Muscle of leg (tissue), 16 donors: ENCODE measurements at places on chromosomes 7 and 10. TPM values are rescaled to one million over a fixed set of nuclear protein-coding genes. Genes with fewer than 3 reads are reported as not detected.
A peak's percentile ranks its signal among the peaks of the same experiment; 100 is the strongest.

- H3K4me3 ChIP-seq, result no peak overlapping the region
- H3K36me3 ChIP-seq, result no peaks in the 10 kb centered on the region
- DNase-seq, result no peak
- no peaks in the 10 kb centered on the region for H3K4me1 ChIP-seq
- H3K27ac ChIP-seq, result no peak overlapping the region
- no peaks in the 10 kb centered on the region for H3K27me3 ChIP-seq
These were observed 676.3 kb downstream of the SDK1 start for GRCh38 chr7:3977391-3977790.

Gene FRA10AC1
- total RNA-seq, result 11.8 TPM

Gene SUN3
- total RNA-seq, result not detected

GRCh38 chr10:1196656-1197055 lies 140.5 kb downstream of the WDR37 start:
- no peak for DNase-seq
- no peak overlapping the region for H3K27ac ChIP-seq
- no peaks in the 10 kb centered on the region for H3K4me1 ChIP-seq
- peaks cover 9% of the 10 kb centered on the region for H3K27me3 ChIP-seq

Gene DGKI
- total RNA-seq, result 1.4 TPM

- no peak overlapping the region for H3K4me3 ChIP-seq
- H3K27ac ChIP-seq, result no peak overlapping the region
- no peak for DNase-seq
- peaks cover 2% of the 10 kb centered on the region for H3K27me3 ChIP-seq
- peaks cover 21% of the 10 kb centered on the region for H3K36me3 ChIP-seq
These were observed 4.3 kb downstream of the LRRC20 start for GRCh38 chr10:70378122-70378521.

- peaks cover 6% of the 10 kb centered on the region for H3K27me3 ChIP-seq
- H3K4me1 ChIP-seq, result peaks cover 32% of the 10 kb centered on the region
- DNase-seq, result no peak
- H3K36me3 ChIP-seq, result no peaks in the 10 kb centered on the region
- no peak overlapping the region for H3K4me3 ChIP-seq
- no peak overlapping the region for H3K27ac ChIP-seq
These were observed 26.9 kb upstream of the PITRM1 start for GRCh38 chr10:3199488-3199887.

DNA sequence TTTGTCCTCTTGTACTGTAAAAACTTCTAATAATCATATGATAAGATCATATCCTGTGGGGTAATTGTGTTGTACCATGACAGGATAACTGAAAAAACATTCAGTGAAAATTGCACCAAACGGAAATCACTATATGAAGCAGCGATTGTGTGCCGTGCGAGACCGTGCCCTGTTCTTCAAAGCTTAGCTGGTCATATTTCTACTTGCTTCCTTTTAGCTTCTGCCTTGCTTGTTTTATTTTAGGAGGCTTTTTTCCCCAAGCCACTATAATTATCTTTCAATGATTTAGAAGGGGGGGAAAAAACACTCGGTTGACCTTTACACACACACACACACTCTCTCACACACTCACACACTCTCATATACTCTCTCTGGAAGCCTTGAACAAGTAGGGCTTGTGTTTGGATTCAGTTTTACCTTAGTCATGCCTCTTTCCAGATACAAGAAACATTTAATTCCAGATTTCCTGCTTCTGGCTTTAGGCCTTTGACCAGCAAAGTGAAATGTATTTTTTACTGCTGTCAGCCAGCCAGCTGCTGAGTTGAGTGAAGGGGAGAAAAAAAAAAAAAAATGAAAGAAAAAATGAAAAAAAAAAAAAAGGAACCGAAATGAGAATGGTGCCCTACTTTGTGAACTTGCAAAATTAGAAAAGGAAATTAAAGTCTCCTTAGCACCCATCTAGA lies 181.4 kb downstream of the ARID5B start:
- peaks cover 31% of the 10 kb centered on the region for H3K4me1 ChIP-seq
- DNase-seq, result peak; percentile 93
- peaks cover 24% of the 10 kb centered on the region for H3K36me3 ChIP-seq
- H3K27me3 ChIP-seq, result no peaks in the 10 kb centered on the region
- H3K27ac ChIP-seq, result peak overlapping the region; percentile 99

DNA sequence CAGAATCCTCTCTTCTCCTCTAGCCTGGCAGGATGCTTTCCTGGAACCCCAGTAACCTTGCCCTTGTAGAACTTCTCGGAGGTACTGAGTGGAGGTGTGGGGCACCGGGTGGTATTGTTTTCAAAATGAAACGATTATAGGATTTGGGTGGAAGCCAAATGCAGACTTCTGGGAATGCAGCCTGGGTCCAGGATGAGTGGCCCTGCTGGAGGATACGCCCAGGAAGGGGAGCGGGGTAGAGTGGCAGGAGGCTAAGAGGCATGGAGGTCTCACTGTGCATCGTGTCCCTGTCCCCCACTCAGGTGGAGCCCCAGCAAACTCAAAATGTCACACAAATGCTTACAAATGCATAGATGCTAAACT lies 109.1 kb upstream of the PPIF start:
- peaks cover 6% of the 10 kb centered on the region for H3K27me3 ChIP-seq
- H3K4me1 ChIP-seq, result peaks cover 35% of the 10 kb centered on the region
- DNase-seq, result no peak
- peaks cover 3% of the 10 kb centered on the region for H3K36me3 ChIP-seq
- no peak overlapping the region for H3K4me3 ChIP-seq
- H3K27ac ChIP-seq, result peak overlapping the region; percentile 45

DNA sequence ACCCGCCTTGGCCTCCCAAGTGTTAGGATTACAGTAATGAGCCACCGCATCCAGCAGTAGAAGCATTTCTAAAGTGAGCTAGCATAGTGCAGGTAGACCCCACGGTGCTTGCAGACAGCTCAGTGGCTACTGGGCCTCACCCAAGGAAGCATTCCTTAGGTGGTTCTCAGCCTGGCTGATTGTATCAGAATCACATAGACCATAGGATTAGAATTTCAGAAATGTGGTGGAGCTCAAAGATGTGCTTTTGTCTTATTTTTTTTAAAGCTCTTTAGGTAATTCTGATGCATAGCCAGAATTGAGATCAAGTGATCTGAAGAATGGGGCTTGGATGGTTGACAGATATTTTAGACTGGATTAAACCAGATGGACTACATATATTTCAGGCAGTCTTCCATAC lies 10.9 kb downstream of the ANLN start:
- peaks cover 25% of the 10 kb centered on the region for H3K36me3 ChIP-seq
- no peak for DNase-seq
- no peaks in the 10 kb centered on the region for H3K4me1 ChIP-seq
- H3K4me3 ChIP-seq, result no peak overlapping the region
- no peak overlapping the region for H3K27ac ChIP-seq
- no peaks in the 10 kb centered on the region for H3K27me3 ChIP-seq

DNA sequence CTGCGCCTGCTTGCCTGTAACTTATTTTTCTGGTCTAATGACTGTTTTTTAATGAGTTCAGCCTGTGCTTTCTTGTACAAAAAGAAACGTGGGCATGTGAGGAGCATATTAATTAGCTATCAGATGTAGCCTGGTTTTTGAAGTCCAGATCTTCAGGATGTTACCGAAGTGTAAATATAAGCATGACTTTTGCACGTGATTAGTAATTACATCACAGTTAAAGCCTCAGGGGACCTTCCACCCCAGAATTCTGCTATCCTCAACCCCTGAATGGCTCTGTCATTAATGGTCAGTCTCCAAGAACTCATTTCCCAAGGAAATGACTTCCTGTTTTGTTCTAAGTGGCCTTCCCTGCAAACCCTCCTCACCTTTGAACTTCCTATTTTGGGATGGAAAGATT lies 2.1 kb upstream of the PRXL2A start:
- H3K4me1 ChIP-seq, result peaks cover 32% of the 10 kb centered on the region
- no peak overlapping the region for H3K4me3 ChIP-seq
- peak overlapping the region; percentile 44 for H3K27ac ChIP-seq
- H3K36me3 ChIP-seq, result no peaks in the 10 kb centered on the region
- no peaks in the 10 kb centered on the region for H3K27me3 ChIP-seq
- DNase-seq, result peak; percentile 28

DNA sequence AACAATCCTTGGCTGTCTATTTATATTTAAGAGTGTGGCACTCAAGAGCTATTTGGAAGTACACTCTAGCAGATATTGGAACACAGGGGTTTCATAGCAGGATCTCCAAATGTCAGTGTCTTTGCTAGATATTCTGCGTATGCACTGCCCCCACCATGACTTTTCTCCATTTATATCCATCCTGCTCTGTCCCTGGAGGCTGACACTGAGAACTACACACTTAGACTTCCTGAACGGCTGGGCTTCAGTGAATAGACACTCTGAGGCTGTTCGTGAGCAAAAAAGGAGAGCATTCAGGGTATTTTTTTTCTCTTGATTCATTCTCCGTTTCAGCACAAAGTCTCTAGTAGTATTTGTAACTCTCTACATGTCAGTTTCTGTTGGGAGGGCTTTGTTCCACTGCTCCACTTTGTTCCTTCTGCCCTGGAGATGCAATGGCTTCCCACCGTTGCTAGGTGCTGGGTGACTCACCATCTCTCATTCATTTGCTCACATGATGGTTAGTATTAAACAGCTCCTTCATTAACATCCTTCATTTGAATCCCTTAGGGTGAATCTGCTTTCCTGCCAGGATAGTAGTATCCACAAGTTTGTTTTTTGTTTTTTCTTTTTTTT lies 155.9 kb upstream of the SLC13A1 start:
- no peaks in the 10 kb centered on the region for H3K36me3 ChIP-seq
- peak; percentile 14 for DNase-seq
- H3K27ac ChIP-seq, result no peak overlapping the region
- H3K4me3 ChIP-seq, result no peak overlapping the region
- H3K27me3 ChIP-seq, result no peaks in the 10 kb centered on the region
- H3K4me1 ChIP-seq, result no peaks in the 10 kb centered on the region

Gene MMP21
- 0.18 TPM for total RNA-seq

Gene TRIM4
- 16.5 TPM for total RNA-seq

- peaks cover 2% of the 10 kb centered on the region for H3K27me3 ChIP-seq
- no peaks in the 10 kb centered on the region for H3K36me3 ChIP-seq
- H3K4me1 ChIP-seq, result no peaks in the 10 kb centered on the region
- H3K27ac ChIP-seq, result no peak overlapping the region
- DNase-seq, result no peak
These were observed 18.4 kb upstream of the SORCS3 start for GRCh38 chr10:104622598-104623209.

DNA sequence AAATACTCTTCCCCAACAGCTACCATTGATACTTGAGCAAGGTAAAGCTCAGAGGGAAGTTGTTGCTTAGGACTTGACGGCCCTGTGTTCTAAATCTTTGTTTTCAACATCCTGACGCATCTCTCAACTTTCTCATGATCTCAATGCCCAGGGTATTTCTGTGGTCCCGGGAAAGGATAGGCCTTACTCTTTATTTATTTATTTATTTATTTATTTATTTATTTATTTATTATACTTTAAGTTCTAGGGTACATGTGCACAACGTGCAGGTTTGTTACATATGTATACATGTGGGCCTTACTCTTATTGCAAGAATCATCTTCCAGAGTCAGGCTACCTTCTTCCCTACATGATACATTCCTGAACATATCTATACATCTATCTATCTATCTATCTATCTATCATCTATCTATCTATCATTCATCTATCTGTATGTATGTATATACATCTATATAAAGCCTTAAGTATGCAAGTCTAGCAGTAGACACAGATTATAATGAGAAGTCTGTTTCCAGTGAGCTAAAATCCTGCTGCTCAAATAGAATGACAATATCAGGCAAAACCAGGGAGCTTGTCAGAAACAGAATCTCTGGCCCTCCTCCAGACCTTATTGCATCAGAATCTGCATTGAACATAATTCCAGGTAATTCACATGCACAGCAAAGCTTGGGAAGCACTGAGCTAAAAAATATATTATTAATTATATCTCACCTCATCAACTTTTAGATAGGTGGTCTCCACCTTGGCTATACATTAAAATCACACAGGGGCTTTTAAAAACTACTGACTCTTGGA lies 12.2 kb upstream of the CPA5 start:
- H3K36me3 ChIP-seq, result no peaks in the 10 kb centered on the region
- H3K4me1 ChIP-seq, result peaks cover 3% of the 10 kb centered on the region
- DNase-seq, result peak; percentile 51
- no peak overlapping the region for H3K27ac ChIP-seq
- no peak overlapping the region for H3K4me3 ChIP-seq
